Left cardiac atrium (tissue), 4 donors: ENCODE measurements at places on chromosomes 3 and 15.
A peak's percentile ranks its signal among the peaks of the same experiment; 100 is the strongest.

GRCh38 chr3:178480795-178481194 is 55.4 kb upstream of the KCNMB2 start:
- no peak for DNase-seq

DNA sequence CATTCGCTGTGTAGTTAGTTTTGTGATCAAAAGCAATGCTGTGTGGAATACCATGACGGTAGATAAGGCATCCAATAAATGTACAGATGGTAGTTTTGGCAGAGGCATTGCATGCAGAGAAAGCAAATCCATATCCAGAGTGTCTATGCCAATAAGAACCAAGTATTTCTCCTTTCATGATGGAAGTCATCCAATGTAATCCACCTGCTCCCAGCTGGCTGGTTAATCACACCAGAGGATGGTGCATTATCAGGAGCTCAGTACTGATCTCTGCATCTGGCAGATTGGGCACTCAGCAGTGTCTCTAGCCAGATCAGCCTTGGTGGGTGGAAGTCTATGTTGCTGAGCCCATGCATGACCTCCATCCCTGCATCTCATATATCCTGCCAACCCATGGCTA is 677.7 kb upstream of the NECTIN3 start:
- no peak for DNase-seq

DNA sequence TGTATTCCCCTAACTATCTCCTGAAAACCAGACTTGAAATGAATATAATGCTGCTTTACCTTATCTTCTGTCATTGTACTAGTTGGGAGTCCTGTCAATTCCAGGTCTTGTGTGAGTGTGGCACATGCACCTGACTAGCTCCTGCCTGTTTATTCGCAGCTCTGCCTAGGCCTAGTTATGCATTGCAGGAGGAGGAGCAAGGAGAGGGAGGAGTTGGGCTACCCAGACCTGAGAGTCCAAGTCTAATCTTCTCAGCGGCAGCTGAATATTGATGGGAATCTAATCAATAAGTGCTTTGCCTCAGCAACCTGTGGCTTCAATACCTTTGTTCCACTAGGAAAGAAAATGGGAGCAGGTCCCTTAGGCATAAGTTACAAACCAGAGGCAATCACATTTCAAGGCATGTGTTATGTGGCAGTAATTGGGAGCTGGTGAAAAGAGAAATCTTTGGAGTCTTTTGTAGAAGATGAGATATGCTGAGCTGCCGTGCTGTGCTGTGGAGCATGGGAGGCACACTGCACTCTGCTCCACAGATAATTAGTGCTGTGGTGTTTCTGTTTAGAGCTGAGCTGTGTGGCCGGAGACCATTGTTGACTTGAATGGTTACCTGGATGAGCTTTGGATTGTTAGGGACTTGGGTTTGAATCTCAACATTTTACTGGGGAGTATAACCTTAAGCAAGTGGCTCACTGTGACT is at the start of gene SLC2A2:
Gene SLC2A2 (minus strand): TSS at position 124 of the 697 bp plus-strand sequence. CDS start 50 bp downstream, at position 74.
- DNase-seq: no peak

DNA sequence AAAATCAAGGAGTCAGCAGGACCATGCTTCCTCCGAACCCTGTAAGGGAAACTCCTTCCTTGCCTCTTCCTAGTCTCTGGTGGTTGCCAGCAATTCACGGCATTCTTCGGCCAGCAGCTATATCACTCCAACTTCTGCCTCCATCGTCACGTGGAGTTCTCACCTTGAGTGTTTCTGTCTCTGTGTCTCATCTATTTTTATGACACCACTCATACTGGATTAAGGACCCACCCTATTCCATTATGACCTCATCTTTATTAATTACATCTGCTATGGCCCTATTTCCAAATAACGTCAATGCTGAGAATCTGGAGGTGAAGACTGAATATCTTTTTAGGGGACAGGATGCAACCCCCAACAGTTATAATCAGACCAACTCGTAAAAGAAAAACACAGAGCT is 21.8 kb upstream of the HES1 start:
- DNase-seq: no peak

DNA sequence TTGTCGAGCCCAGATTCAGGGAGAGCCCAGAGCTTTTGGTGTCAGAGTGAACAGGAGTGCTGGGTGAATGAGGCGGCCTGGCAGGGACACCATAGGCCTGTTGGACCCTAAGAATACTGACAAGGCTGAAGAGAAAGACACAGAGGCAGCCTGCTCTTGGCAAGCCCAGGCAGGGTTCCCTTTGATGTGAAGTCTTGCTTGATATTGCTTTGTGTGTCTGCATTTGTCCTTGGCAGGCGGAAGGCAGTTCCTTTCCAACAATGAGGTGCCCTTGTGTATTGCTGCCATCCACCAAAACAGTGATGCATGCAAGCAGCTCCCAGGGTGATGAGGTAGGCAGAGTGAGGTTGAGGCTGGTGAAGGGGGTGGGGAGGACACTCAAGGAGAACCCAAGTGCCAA is 152.7 kb upstream of the TSC22D2 start:
- DNase-seq: peak; percentile 47

GRCh38 chr3:126110431-126111125 is 26.7 kb upstream of the SLC41A3 start:
- no peak for DNase-seq

DNA sequence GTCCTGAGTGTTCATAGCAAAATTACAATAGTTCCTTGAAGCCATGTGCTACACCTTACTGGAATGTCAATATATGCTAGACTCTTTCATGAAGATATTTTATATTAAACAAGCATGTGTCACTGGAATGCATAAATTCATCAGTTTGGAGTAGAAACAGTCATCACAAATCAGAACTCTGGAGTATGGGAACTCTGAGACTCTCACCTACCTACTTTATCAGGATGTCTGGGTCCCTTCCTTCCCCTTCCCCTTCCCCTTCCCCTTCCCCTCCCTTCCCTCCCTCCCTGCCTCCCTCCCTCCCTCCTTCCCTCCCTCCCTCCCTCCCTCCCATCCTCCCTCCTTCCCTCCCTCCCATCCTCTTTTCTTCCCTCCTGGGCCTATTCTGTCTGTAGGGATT is 144.7 kb upstream of the PEX5L start:
- DNase-seq: no peak

DNA sequence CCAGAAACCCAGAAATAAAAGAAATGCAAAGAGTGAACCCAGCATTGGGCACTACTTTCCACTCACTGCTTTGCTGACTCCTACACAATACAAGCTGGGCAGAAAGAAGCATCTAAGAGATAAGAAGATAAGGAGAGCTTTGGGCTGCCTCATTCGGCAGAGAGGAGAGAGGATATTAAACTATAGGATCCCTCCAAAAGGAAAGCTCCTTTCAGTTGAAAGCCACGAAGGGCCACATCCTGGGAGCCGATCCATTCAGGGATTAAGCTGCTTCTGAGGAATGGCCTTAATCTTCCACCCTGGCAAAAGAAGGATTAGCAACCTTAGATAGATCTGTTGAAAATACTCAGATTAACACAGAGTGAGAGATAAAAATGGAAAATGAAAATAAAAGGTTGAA is 274.9 kb upstream of the PPP2R3A start:
- DNase-seq: no peak

DNA sequence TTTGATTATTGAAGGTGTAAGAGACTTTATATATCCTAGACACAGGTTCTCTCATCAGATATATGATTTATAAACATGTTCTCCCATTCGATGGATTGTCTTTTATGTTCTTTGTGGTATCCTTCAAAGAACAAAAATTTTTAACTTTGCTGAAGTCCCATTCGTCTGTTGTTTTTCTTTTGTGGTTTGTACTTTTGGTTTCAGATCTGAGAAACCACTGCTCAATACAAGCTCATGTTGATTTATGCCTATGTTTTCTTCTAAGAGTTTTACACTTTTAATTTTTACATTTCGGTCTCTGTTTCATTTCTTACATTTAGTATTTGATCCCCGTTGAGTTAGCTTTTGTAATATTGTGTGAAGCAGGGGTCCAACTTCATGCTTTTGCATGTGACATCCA is 103.3 kb upstream of the SPRED1 start:
- DNase-seq: no peak

- DNase-seq: no peak
These were observed 2.7 kb upstream of the LIPH start for GRCh38 chr3:185555101-185555501.

- no peak for DNase-seq
These were observed 70.5 kb upstream of the SEC13 start for GRCh38 chr3:10391391-10391790.
